A549 treated with dexamethasone at 1 μM for 4 hours (cell line): ENCODE measurements at places on chromosomes 2 and 18. TPM values are rescaled to one million over a fixed set of nuclear protein-coding genes. Genes with fewer than 3 reads are reported as not detected.

The MFSD2B gene
- total RNA-seq, result 0.44 to 0.80 TPM (median 0.68 TPM) in 5 replicates

The LYG2 gene
- total RNA-seq, result not detected in 5 replicates

The SERPINB3 gene
- 0.06 to 0.16 TPM (median 0.10 TPM) in 5 replicates for total RNA-seq

The GKN2 gene
- total RNA-seq, result 1.5 to 2.9 TPM (median 2.0 TPM) in 5 replicates

The KDSR gene
- 33.7 to 40.7 TPM (median 36.4 TPM) in 5 replicates for total RNA-seq

The ITGB6 gene
- total RNA-seq, result 0.35 to 1.2 TPM (median 0.60 TPM) in 5 replicates
